ENCODE measurements at places on chromosomes 12 and 14. TPM values are rescaled to one million over a fixed set of nuclear protein-coding genes. Genes with fewer than 3 reads are reported as not detected.

Gene KRT83
- not detected for total RNA-seq

Gene KRT77
- total RNA-seq = 1.5 TPM

Gene AKAP3
- total RNA-seq = 4.5 TPM

Gene KLRK1
- 2.3 TPM for total RNA-seq

Gene AQP6
- total RNA-seq = not detected

Gene VDR
- total RNA-seq = 4.8 TPM

Gene ZNF26
- 3.9 TPM for total RNA-seq

Gene PIP4P1
- total RNA-seq = 32.0 TPM

Gene KRT74
- total RNA-seq = not detected

Gene CMKLR1
- total RNA-seq = 31.8 TPM

Gene WNT5B
- total RNA-seq = 7.0 TPM

Gene SLC25A21
- not detected for total RNA-seq

Gene CLEC1B
- not detected for total RNA-seq

Gene PPM1H
- total RNA-seq = 1.5 TPM

Gene FLVCR2
- 11.5 TPM for total RNA-seq

Gene RBP5
- total RNA-seq = not detected

Gene NPAS3
- total RNA-seq = 0.75 TPM

Gene FSCB
- total RNA-seq = not detected

Gene PMEL
- total RNA-seq = 2.0 TPM

Gene OTUB2
- total RNA-seq = 0.49 TPM

Gene HRK
- not detected for total RNA-seq

Gene EGLN3
- total RNA-seq = 14.5 TPM

Gene TAS2R42
- not detected for total RNA-seq

Gene PYGL
- 102 TPM for total RNA-seq

Gene ADAM21
- total RNA-seq = not detected

Data from subcutaneous adipose tissue (tissue), 4 donors.